ENCODE measurements at places on chromosomes 3 and 15. TPM values are rescaled to one million over a fixed set of nuclear protein-coding genes. Genes with fewer than 3 reads are reported as not detected.

CCR8 gene
- 0.19 TPM for total RNA-seq

TMEM40 gene
- total RNA-seq, result not detected

AMIGO3 gene
- not detected for total RNA-seq

LRRIQ4 gene
- not detected for total RNA-seq

IGSF11 gene
- total RNA-seq, result 1.3 TPM

HEG1 gene
- 96.3 TPM for total RNA-seq

ATP13A5 gene
- total RNA-seq, result not detected

DNA sequence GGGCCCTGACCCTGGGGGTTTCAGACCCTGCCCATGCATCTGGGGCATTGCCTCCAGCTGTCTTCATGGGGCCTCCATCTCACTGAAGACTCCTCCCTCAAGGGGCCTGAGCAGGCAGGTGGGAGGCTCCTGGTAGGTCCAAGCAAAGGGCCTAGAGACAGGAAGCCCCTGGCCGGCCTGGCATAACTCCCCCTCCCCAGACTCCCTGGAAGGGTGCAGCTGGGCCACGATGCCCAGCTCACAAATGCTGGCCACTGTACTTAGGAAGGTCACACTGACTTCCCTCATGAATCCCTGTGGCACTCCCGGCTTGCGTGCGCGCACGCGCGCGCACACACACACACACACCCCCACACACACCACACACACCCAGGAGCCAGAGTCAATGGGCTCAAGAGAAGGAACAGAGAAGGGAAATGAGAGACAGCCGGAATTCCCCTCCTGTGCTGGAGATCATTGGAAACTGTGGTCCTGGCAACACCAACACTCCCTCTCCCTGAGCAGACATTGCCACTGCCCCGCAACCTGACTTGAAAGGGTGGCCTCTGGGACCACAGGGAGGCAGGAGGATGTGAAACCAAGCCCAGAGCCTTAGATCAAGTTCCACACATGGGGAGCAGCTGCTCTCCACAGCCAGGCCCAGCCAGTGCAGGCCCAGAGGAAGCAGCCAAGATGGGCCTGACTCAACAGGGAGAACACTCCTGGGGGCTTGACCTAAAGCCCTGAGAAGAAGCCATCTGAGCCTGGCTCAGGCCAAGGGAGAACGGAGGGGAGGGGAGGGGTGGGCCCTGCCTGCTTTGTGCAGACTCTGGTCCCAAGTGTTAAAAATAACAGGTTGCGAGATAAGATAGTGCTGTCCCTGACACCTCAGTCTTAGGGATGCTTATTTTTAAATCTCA lies 69.7 kb downstream of the SCN5A start:
- H3K4me1 ChIP-seq, result no peaks in the 10 kb centered on the region
- H3K27me3 ChIP-seq, result no peaks in the 10 kb centered on the region
- H3K4me3 ChIP-seq, result no peak overlapping the region
- DNase-seq, result peak; percentile 20

GRCh38 chr3:197283045-197283444 lies 15.4 kb downstream of the DLG1 start:
- H3K36me3 ChIP-seq, result peaks cover 2% of the 10 kb centered on the region
- H3K4me3 ChIP-seq, result no peak overlapping the region
- H3K4me1 ChIP-seq, result no peaks in the 10 kb centered on the region
- H3K27me3 ChIP-seq, result no peaks in the 10 kb centered on the region
- H3K27ac ChIP-seq, result no peak overlapping the region
- no peak for DNase-seq

DNA sequence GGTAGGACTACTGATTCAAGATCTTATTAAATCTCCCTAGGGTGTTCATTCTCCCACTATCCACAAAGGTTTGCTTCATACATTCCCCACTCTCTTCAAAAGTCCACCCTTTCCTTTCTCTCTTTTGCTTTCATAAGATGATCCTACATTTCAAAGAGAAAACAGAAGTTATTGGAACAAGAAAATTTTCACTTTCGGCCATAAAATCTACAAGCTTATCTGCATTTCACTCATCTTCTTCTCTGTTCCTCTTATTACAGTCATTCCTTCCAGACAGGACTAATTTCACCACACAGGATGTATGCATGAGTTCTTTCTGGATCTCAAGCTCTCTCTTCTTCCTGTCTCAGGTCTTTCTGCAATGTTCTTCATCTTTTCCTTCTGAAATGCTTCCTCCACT lies 238.7 kb downstream of the ISL2 start:
- H3K27me3 ChIP-seq, result no peaks in the 10 kb centered on the region
- no peak overlapping the region for H3K27ac ChIP-seq
- H3K36me3 ChIP-seq, result no peaks in the 10 kb centered on the region

GRCh38 chr15:59042041-59042440 lies 54.6 kb downstream of the RNF111 start:
- DNase-seq, result no peak
- H3K4me3 ChIP-seq, result no peak overlapping the region
- no peak overlapping the region for H3K27ac ChIP-seq
- no peaks in the 10 kb centered on the region for H3K36me3 ChIP-seq

- H3K36me3 ChIP-seq, result no peaks in the 10 kb centered on the region
- no peak overlapping the region for H3K4me3 ChIP-seq
- no peak overlapping the region for H3K27ac ChIP-seq
Observed at GRCh38 chr3:3232251-3232650, 52.8 kb upstream of the CRBN start.

Measured in kidney (tissue), 22 donors.